AG09309 (cell line): ENCODE measurements at places on chromosomes 13 and 19.

DNA sequence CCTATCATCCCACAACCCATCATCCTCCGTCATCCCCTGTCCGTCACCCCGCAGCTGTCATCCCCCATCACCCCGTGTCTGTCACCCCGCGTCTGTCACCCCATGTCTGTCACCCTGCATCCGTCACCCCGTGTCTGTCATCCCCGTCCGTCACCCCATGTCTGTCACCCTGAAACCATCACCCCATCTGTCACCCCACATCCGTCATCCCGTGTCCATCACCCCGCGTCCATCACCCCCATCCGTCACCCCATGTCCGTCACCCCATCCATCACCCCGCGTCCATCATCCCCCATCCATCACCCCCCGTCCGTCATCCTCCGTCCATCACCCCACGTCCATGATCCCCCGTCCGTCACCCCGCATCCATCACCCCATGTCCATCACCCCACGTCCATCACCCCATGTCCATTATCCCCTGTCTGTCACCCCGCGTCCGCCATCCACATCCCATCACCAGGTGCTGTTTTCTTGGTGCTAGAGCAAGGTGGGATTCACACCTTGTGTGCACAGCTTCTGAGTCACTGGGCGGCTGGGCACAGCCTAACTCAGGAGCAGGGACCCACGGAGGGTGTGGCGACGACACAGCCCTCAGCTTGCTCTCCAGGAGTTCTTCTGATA, 24.2 kb downstream of the RASA3 start:
- DNase-seq = no peak

DNA sequence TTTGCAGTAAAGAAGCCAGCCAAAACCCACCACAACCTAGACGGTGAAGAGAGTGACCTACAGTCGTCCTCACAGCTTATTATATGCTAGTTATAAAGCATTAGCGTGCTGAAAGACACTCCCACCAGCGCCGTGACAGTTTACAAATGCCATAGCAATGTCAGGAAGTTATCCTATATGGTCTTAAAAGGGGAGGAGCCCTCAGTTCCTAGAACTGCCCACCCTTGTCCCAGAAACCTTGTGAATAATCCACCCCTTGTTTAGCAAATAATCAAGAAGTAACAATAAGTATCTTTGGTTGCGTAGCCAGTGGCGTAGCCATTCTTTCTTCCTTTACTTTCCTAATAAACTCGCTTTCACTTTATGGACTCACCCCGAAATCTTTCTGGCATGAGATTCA, 227.9 kb upstream of the ARGLU1 start:
- DNase-seq = no peak

DNA sequence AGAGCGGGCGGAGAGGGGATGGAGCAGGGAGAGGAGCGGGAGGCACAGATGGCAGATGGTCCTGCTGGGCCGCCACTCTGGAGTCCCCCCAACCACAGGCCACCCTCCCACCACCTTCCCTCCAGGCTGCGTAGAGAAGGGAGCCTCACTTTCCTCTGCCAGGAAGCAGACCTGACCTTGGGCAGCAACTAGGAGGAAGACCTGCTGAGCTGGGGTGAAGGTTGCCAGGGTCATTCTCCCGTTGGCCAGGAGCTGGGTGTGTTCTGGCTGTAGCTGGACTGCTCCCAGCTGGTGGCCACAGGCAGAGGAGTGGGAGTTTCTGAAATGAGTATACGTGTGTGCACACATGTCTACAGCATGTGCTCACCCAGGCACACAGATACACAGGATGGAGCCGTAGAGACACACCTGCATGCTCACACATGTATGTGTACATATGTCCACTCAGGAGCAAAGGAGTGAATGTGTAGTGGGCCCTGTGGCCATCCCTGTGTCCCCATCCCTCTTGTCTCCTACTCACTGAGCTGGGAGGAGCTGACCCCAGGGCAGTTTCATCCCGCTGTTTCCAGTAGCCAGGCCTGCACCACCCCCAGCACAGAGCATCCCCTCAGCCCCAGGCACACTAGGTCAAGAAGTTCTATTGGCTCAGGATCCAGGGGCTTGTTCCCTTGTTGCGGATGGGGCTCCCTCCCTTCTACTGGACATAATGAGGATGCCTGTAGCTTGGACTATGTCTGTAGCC, 53.0 kb downstream of the CHST8 start:
- no peak for DNase-seq

DNA sequence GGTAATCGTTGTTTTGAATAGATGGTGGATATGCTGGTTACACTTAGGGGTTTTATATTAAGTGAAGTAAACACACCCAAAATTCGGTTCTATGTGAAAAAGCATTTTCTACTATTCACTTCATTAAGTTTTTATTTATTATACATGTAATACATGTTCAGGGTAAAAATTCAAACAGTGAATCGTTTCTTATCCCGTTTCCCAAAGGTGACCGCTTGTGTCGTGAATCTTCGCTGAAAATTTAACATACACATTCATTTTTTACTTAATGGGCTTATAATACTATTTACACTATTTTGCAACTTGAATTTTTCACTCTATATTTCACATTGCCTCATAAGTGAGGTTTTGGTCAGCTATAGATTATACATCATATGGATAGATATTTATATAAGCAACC, 24.5 kb downstream of the IPO5 start:
- DNase-seq = no peak

DNA sequence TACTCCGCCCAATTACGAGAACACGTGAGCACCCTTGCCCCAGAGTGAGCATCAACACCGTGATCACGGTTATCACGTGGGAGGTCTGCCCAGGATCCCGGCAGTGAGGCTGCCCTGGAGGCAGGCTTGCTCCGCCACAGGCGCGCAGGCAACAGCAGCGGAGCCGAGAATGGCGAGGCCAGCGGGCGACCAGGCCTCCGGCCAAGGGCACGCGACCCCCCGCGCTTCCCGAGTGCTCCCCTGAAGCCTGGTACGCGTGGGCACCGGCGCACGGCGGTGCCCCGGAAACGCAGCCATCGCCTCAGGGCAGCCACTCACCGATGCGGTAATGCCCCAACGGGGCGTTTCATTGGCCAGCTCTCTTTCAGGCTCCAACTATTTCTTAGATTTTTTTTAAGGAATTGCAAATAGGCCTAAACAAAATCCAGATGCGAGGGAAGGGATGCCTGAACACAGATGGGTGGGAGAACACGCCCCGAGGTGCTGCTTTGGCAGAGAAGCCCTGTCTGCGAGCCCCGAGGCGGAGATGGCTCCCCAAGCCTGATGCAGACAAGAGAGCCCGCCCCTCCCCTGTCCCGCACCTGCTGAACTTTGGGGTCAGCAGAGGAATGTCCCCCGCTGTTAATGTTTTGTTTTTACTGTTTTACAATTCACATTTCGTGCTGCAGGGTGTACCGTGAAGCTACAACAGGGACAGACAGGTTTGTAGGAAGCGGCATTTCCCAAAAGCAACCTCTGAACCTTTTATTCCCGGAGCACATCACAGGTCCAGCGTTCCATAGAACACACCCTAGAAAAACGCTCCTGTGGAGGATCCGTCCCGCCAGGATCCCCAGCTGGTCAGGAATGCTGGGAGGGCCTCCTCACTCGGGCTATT, 132.7 kb downstream of the ZDHHC20 start:
- DNase-seq = peak; percentile 29

DNA sequence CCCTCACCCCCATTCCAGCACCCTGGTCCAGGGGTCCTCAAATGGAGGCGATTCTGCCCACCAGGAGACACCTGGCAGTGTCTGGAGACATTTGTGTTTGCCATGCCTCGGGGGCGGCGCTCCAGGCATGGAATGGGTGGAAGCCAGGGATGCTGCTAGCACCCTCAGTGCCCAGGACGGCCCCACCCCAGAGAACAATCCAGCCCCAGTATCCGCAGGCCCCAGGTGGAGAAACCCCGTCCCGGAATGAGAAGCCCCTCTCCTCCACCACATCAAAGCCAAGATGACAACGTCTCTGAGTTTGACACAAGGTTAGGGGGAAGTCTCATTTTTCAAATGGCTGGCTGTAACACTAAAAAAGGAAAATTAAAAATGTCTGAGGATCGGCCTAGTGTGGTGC, 68.5 kb downstream of the INSR start:
- DNase-seq = no peak

GRCh38 chr19:34402074-34402600, 2.1 kb upstream of the PDCD2L start:
- DNase-seq = no peak

DNA sequence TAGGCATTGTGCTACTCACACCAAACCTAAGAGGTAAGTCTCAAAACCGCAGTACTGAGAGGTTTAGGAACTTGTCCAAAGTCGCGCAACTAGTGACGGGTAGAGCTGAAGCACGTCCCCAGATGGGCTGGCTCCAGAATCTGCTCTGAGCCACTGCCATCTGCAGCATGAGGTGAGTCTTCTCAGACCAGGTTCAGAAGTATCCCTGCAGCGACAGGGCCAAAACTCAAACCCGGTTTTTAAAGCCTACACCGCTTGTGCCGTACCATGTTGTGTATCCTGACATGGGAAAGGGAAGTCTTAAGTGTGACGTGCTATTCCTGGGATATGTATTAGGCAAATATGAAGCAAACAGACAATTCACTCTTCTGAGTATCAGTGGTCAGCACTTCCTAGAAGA, 45.1 kb downstream of the ATP7B start:
- DNase-seq = no peak

DNA sequence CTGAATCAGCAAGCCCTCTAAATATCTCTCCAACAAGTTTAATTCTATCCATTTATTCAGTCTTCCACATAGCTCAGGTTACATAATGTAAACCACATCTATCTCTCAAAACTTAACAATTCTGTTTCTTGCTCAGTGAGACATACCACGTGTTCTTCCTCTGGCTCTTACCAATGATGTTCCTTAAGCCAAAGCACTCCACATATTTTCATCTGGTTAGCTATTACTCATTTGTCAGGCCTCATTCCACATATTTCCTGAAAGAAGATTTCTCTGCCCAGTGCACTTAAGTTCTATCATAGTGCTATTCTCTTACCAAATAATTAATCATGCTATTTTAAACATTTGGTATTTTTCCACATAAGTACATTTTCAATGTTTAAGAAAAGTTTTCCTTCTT, 403.3 kb upstream of the ATXN8OS start:
- no peak for DNase-seq

- no peak for DNase-seq
Measured at GRCh38 chr13:48230541-48230940, 2.5 kb upstream of the ITM2B start.

GRCh38 chr13:28271056-28271840, 132.9 kb downstream of the PAN3 start:
- no peak for DNase-seq

- no peak for DNase-seq
Measured at GRCh38 chr13:107379407-107380155, 811.6 kb upstream of the ARGLU1 start.

DNA sequence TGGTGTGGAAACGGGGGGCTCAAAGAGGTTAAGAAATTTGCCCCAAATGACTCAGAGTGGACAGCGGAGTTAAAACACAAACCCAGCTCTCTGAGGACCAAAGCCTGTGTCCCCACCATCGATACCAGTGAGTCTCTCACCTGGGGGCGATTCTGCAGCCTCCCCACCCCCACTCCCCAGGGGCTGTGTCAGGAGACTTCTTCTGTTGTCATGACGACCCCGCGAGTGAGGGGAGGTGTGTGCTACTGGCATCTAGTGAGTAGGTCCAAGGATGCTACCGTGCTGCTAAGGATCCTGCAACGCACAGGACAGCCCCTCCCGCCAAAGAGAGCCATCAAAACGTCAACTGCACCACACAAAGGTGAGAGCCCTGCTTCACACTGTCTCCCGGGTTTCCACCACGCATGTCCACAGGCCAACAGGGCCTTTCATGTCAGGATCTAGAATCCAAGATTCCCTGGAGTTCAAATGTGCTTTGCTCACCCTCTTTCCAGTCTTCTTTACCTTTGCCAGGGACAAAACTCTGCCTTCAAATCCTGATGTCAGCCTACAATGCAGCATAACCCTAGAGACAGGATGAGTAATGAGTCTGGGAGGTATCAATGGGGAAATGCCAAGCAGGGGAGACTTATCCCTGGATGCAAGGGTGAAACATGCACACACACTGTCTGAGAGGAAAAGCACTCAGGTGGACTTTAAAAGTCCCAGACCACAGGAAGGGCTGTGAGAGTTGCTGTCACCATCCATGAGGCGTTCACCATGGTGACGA, 3.9 kb downstream of the RANBP3 start:
- DNase-seq = no peak

DNA sequence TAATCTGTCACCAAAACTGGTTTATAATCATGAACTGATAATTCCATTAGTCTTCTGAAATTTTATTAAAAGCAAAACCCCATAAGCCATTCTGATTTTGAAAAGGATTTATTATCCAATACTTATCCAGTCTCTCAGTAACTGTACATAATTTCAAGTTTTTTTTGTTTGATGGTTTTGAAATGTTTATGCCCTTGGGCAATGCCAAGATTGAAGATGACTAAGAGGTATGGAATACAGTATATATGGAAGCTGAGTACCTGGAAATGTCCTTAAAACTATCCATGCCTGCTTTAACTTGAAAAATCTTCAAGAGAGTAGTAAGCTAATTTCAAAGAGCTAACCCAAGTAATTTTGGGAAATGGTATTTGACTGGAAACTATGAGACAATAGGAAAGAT, 1.8 kb upstream of the NEK5 start:
- DNase-seq = no peak

DNA sequence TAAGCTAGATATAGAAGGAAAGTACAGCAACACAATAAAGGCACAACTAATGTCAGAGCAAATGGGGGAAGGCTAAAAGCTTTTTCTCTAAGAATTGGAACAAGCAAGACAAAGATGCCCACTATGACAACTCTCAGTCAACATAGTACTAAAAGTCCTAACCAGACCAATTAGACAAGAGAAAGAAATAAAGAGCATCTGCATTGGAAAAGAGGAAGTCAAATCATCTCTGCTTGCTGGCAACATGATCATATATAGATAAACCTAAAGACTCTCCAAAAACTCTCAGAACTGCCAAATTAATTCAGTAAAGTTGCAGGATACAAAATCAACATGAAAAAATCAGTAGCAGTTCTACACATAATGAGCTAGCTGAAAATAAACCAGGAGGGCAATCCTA, 542.0 kb downstream of the DIAPH3 start:
- no peak for DNase-seq

GRCh38 chr19:40614622-40615411, 13.6 kb downstream of the LTBP4 start:
- DNase-seq = peak; percentile 82

- DNase-seq = no peak
Measured at GRCh38 chr13:94617389-94618000, 15.8 kb downstream of the GPR180 start.

DNA sequence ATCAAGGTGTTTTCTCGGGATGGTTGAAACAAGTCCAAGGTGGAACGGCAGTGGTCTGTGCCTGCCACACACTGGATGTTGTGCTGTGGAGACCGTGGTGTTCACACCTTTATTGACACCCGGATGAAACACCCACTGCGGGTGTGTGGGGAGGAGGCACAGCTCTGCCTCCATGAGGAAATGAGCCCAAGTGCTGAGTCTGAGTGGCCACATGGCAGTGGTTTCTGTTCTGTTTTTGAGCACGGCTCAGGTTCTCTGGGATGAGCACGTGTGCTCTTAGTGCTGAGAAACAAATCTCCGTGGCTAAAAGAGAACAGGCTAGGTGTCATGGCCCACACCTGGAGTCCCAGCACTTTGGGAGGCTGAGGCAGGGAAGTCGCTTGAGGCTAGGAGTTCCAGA, 29.5 kb downstream of the UPF1 start:
- no peak for DNase-seq

GRCh38 chr19:53594811-53595509, 36.8 kb upstream of the DPRX start:
- no peak for DNase-seq

- no peak for DNase-seq
Measured at GRCh38 chr13:98622931-98623331, 46.0 kb upstream of the STK24 start.
